ENCODE measurements at places on chromosomes 3 and 15.
A peak's percentile ranks its signal among the peaks of the same experiment; 100 is the strongest.

DNA sequence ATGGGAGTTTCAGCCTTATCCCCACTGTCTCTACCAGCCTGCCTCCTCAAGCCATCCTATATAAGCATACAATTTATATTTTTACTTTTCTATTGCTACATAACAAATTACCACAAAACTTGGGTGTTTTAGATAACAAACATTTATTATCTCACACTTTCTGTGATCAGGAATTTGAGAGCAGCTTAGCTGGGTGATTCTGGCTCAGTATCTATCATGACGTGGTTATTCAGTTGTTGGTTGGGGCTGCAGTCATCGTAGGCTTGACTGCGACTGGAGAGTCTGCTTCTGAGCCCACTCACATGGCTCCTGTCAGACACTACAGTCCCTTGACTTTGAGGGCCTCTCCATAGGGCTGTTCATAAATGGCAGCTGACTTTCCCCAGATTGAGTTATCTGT lies 20.7 kb downstream of the PARP15 start:
- DNase-seq: no peak

- DNase-seq: no peak
These were observed 18.6 kb upstream of the SLC24A5 start for GRCh38 chr15:48102167-48102566.

DNA sequence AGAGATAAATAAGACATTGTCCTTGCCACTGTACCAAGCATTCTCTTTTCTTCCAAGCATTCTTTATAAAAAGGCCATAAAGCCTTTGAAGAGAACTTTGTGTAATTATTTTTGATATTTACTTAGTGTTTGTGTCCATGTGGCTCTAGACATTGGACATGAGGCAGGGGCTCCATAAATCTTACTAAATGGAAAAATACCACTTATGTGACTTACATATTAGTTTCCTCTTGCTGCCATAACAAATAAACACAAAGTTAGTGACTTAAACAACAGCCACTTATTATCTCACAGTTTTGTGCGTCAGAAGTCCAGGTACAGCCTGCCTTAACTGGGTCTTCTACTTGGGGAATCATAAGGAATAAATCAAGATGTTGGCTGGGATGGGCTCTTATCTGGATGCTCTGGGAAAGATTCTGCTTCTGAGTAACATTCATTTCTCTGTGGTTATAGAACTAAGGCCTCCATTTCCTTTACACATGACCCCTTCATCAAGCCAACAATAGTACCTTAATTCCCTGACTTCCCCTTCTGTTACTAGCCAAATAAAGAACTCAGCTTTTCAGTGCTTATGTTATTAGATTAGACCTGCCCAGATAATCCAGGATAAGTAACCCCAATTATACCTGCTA lies 59.9 kb upstream of the COL8A1 start:
- no peak for DNase-seq

GRCh38 chr15:67506775-67507747 lies 13.9 kb upstream of the C15orf61 start:
- no peak for DNase-seq

GRCh38 chr15:32029862-32030781 lies at the start of gene CHRNA7:
CHRNA7 (plus strand) TSS chr15:32030515; CDS start chr15:32030595, 80 bp downstream.
- peak; percentile 24 for DNase-seq

- DNase-seq: no peak
These were observed 65.7 kb downstream of the SHQ1 start for GRCh38 chr3:72782521-72782920.

DNA sequence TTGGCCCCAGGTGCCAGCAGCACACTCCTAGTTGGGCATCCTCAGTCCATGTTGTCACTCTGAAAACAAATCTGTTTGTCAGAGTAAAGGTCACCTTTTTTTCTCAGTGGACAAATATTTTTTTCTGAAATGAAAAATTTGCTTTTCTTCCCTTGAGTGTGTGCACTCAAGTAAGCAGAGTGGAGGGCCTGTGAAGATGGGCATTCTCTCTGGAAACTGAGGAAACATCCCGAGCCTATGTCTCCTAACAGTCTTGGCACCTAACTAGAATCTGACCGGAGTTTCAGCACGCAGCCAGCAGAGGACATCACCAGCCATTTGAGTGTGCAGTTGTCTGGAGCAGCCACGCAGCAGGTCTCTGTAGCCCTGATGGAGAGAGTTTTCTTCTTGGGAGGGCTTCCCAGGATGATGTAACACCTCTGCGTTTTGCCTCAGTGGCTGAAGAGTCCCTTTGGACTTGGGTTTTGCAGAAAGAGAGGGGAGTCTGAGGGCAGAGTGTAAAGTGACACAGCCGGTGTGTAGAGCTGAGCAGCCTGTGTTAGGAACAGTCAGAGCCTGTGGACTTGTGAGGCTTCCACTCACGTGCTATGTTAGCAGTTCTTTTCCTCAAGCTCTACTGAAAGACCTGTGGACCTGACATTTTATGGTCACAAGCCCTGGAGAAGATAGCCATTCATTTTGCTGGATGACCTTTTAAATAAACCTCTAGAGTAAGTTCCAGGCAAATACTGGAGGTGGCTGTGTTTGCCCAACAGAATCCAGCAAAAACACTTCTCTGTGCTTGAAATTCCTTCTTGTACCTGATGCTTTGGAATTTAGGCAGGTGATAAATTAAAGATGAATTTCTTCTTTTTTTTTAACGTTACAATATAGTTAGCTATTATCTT lies 51.6 kb downstream of the ABHD2 start:
- DNase-seq: no peak

GRCh38 chr15:45674677-45675076 lies 39.8 kb downstream of the SQOR start:
- DNase-seq: no peak

- DNase-seq: peak; percentile 61
These were observed 73.8 kb downstream of the TLE3 start for GRCh38 chr15:70023769-70024491.

DNA sequence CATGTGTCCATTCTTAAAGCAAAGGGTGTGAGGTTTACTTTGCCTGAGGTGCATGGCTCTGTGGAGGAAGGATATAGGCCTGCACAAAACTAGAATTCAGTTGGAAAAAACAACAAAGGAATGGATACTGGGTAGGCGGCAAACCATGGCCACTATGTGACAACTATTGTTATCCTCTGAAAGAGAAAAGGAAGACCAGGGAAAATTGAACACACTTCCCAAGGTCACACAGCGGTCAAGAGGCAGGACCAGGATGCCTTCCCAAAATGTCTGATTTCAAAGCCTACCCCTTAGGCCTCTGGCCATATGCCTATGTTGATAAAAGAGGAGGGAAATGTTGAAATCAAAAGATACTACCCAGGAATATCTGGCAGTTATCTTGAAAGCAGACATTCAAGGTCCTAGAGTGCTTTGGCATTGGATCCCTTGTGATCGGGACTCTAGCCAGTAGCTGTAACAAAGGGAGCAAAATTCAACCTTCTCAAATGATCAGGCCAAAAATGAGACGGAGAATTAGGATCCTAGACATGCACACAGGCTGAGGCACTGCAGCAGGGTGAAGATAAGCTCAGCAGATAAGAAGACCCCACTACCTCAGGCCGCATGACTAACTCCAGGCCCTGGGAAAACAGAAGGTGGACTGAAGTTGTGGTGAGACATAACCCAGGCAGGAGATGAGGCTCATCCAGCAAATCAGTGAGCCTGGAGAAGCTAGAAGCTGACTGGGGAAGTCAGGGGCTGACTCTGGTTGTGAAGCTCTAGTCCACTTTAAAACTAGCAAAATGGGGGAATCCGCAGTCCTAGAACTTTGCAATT lies 292.2 kb downstream of the NEK10 start:
- no peak for DNase-seq

DNA sequence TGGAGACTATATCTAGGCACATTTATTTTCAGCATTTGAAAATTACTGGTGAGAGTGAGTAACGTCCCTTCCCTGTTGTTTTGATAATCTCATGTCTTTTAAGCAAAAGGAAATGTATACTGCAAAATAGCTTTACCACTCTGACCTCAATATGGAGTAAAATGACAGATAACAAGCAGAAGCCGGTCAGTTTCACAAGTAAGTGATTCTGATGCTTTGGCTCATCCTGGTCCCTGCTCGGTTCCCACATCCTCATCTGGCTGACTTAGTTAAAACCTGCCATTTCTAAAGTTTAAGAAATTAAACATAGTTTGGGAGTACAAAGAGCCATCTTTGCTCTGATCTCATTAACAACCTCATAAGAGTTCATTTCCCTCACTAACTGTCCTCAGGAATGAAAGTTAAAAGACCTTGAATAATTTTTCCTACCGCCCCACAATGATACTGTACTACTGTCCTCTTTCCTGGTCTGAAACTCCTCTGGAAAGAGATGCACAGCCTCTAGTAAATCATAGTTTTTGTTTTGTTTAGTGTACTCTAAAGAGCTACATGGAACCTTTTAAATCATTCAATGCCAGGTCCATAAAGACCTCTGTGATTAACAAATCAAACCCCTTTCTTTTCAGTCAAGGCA lies 72.3 kb upstream of the ICE2 start:
- DNase-seq: no peak

GRCh38 chr15:25437777-25438600 lies 835 bp downstream of the UBE3A start:
- DNase-seq: peak; percentile 22

GRCh38 chr3:188049606-188050530 lies 104.1 kb upstream of the LPP start:
- DNase-seq: no peak

DNA sequence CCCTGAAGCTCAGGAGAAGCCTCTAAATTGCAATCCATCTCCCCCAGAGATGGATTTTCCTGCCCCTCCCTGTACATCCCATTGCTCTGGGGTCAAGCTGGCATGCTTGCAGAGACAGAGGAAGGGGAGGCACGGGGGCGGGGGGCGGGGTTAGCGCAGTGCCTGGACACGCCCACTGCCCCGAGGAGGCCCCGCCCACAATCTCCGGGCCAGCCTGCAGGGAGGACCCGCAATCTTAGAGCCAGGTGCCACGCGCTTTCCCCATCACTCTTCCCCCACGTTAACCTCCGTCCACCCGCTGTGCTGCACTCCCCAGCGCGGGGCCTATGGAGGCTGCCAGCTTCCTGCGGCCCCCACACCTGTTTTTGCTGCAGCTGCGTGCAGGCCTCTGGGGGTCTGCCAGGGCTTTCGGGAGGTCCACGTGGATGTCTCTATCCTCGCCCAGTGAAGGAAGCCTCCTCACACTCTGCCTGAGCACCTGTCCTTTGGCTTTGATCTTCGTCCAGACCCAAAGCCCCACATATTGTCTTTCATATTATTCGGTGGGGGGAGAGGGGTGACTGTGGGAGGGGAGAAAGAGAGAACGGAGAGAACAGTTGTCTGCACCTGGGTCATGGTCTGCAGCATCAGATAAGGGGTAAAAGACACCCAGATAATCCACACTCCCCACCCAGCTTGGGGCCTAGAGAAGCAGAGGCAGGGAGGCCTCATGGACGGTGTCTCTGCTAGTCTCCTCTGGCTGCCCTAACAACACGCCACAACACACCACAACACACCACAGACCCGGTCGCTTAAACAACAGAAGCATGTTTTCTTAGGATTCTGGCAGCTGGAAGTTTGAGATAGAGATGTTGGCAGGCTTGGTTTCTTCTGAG lies 118.0 kb upstream of the MEF2A start:
- peak; percentile 89 for DNase-seq

- DNase-seq: no peak
These were observed 18.0 kb downstream of the NCEH1 start for GRCh38 chr3:172692751-172693338.

DNA sequence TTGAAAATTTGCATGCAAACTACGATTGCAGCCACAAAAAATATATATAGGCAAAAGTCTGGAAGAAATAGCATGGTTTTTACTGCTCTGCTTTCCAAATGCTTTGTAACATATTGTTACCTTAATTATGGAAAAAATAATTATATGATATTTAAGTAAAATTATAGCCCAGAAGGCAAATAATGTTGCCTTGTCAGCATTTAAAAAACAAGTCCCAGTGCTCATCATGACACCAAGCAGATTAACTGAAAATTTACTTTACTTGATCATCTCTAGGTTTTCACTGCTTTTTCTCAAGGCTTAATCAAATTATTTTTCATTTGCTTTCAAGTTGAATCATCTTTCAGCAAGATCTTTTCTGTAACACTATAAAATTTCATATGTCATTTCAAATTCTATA lies 262.9 kb downstream of the ZMAT3 start:
- no peak for DNase-seq

GRCh38 chr3:55721716-55722484 lies 234.8 kb upstream of the WNT5A start:
- no peak for DNase-seq

- peak; percentile 7 for DNase-seq
These were observed 602.1 kb downstream of the MAGI1 start for GRCh38 chr3:65436580-65436979.

- no peak for DNase-seq
These were observed 280.1 kb downstream of the SV2B start for GRCh38 chr15:91380114-91380513.

DNA sequence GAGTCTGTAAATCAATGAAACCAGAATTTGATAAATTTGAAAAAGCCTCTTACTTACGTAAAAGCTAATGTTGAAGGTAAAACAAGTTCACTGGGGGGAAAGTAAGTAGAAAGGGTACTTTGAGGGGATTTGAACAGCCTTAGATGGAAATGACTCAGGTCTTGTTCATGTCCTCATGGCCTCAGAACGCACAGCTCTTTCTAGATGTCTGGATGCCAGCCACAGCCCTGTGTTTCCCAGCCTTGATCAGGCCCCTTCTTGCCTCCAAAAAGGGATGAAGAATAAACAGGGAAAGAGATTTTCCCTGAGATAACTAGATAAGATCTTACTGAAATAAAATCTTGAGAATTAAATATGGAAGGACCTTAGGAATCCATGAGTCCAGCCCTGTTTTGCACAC lies 237.1 kb upstream of the GOLGA6L4 start:
- no peak for DNase-seq

- no peak for DNase-seq
These were observed 198.0 kb downstream of the EPHB1 start for GRCh38 chr3:134993011-134993410.

DNA sequence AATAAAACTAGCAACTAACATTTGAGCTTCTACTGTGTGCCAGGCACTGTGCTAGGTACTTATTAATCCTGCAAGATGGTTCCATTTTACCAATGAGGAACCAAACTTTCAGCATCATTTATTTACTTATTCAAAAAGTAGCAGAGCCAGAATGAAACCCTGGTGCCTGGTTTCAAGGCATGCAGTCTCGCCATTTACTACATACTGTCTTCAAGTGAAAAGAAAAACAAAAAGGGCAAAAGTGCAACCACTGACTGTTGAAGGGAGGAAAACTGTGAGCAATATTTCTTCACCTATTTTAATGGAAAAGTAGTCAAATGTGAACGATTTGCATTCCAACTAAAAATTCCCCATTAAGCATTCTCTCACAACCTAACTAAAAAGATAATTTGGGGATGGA lies 8.7 kb downstream of the DCUN1D1 start:
- no peak for DNase-seq

- DNase-seq: no peak
These were observed 49.9 kb upstream of the RYK start for GRCh38 chr3:134300520-134300919.

DNA sequence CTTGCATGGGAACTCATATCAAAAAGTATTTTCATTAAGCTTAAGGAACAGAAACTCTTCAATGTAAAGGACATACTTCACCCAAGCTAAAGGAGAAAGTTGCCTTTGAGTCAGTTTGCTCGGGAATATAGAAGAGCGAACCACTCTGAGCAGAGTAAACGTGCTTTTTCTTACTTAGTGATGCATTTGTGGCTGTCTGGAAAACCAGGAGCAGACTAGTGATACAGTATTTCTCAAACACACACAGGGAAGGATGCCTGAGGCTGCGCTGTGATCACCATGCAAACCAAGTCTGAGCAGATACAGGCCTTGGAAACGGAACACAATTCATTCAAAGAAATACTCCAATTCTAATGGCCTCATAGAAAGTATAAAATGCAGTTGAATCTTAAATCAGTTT lies 121.0 kb upstream of the CDIN1 start:
- DNase-seq: no peak

All from NCI-H1105 (cell line).